ENCODE measurements at places on chromosomes 12 and 14.

- no peak for DNase-seq
Observed at GRCh38 chr14:63387711-63388110, 69.0 kb upstream of the GPHB5 start.

GRCh38 chr14:36647824-36648753, 13.6 kb upstream of the PAX9 start:
- DNase-seq = no peak

- DNase-seq = no peak
Observed at GRCh38 chr12:51528852-51529650, 62.0 kb upstream of the SCN8A start.

- no peak for DNase-seq
Observed at GRCh38 chr12:76860256-76860655, 18.6 kb downstream of the CSRP2 start.

DNA sequence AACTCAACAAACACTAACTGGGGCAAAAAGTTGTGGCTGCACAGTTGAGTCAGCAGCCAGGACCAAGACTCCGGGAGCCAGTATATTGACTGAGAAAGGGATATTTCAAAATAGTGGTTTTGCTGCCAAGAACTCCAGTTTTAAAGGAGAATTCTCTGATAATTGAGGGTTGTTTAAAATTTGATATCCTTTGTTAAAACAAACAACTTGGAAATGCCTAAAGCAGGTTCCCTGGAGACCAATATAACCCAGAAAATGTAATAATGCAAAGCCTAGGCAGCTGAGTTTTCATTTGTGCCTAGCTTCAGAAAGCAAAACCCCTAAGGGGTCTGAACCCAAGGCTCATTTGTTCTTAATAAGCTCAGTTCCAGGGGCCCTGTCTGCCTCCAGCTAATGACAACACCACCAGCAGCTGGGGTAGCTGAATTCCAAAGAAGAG, 311.7 kb upstream of the CCDC196 start:
- DNase-seq = no peak

DNA sequence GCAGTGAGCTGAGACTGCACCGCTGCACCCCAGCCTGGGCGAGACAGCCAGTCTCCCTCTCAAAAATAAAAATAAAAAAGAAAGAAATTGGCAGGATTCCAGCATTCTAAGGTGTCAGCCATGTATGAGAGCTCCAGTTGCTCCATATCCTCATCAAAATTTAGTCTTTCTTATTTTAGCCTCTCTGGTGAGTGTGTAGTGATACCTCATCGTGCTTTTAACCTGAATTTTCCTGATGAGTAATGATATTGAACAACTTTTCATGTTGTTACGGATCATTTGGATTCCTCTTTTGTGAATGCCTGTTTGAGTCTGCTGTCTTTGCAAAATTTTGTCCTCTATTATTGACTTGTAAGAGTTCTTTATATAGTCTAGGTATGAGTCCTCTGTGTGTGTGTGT, 28.5 kb downstream of the CCDC60 start:
- DNase-seq = no peak

DNA sequence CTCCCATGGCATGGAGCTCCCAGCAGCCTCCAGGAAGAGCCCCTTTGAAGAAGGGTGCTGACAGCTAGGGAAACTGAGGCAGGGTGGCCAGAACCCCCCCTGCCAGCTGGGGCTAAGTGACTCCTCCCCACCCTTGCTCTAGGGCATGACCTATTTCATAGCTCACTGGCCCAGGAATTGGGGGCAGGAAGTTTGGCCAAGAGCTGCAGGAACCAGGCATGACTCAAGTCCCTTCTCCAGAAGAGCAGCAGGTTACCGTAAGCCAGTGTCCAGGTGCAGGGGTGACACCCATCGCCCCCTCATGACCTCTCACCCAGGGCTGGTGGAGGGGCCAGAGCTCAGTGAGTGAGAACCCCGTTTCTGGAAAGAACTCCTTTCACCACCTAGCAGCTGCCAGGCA, 1.9 kb downstream of the RASAL1 start:
- DNase-seq = no peak

GRCh38 chr12:57080855-57081254, 2.3 kb upstream of the NEMP1 start:
- no peak for DNase-seq

DNA sequence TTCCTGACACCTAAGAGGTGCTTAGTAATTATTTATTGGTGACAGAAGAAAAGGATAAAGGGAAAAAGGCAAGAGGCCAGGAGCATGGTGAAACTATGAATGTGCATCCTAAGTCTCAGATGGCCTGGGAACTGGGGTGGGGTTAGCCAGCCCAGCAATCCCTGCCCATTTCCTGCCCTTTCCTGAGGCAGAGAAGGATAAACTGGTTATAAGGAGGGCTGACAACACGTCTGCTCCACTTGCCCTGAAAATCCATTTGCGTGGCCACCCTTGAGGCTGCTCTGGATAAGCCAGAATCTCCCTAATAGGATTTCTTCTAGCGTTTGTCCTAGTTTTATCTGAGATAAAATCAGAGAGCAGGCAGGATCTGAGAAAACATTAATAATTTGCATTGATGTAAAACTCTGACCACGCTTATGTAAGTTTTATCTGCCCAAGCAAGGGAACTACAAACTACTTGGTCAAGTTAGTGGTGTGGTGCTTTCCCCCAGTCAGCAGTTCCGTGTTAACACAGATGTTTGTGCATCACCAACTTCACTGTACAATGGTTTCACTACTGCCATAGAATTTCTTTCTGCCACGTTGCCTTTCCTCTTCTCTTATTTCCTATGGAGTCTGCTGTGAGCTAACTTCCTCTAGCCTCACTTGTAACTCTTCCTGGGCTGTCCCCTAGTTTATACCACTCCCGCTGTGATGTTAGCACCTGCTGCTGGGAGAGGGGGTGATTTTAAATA, 392.7 kb downstream of the RPS29 start:
- DNase-seq = no peak

DNA sequence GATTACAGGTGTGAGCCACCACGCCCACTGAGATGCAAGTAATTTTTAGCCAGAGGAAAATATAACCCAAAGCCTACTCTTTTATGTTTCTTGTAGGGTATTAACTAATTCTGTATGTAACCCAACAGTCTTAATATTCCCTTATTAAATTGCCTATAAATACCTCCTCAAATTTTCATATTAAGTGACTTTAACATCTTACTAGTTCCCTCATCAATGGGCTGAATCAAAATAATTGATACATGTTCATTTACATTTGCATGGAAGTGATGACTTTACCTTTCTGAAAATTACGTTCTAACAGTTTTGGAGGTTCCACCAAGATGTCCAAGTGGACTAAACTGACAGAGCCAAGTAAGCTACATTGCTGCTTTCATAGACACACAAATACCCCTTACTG, 3.1 kb downstream of the SOS2 start:
- no peak for DNase-seq

- DNase-seq = no peak
Observed at GRCh38 chr14:74198441-74199234, 40.6 kb upstream of the VSX2 start.

GRCh38 chr14:89268514-89268913, 148.5 kb downstream of the FOXN3 start:
- DNase-seq = no peak

- no peak for DNase-seq
Observed at GRCh38 chr14:63896278-63896720, 43.5 kb downstream of the SYNE2 start.

DNA sequence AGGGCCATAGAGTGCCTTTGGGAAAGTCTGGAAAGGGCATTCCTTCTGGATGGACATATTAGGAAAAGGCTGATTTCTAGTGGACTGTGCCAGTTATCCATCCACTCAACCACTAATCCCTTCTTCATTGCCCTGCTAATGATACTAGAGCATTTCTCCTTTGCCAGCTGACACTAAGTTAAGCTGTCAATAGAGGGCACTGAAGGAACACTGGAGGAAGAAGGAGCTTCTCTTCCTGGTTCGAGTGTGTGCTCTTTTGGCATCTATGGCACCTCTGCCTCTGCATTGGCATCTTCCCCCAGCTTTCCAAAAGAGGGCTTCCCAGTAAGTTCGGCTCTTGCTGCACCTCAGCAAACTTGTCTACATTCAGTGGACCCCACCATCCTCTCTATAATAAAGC, 165.4 kb downstream of the DERA start:
- DNase-seq = no peak

DNA sequence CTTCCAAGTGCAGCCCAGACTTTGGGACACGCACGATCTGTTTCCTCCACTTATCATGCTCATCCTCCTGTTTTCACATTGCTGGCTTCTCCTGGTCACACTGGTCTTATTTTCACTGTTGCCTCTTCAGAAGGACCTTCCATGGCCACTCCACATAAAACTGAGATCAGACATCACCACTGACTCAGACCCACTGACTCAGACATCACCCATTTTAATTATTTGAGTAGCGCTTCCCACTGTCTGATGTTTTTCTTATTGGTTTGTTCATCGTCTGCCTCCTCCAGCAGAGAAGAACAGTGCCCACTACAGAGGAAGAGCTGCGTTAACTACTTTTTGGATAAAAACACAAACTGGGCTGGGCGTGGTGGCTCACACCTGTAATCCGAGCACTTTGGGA, 270.5 kb upstream of the PWP1 start:
- no peak for DNase-seq

- DNase-seq = no peak
Observed at GRCh38 chr12:13075786-13076570, 27.5 kb downstream of the GSG1 start.

- DNase-seq = no peak
Observed at GRCh38 chr14:88914956-88915355, 90.5 kb downstream of the TTC8 start.

- DNase-seq = no peak
Observed at GRCh38 chr12:97173688-97174410, 266.8 kb downstream of the NEDD1 start.

DNA sequence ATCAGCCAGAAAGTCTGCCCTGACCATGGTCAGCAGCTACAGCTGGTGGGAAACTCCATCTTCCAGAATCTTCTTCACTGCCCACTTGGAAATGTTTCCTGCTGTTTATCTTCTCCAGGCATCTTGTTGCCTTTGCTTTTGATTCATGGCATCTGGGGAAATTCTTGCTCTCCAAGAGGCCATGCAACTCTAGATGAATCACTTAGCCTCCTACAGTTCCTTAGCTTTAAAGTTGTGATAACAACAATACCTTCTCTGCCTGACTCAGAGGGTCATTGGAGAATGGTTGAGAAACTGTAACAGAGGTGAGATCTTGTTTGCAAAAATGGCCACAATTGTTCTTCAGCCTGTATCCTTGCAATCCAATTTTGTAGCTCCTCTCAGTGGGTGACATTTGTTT, 121.0 kb upstream of the VRK1 start:
- DNase-seq = no peak

- no peak for DNase-seq
Observed at GRCh38 chr12:2334271-2334670, 281.5 kb downstream of the CACNA1C start.

DNA sequence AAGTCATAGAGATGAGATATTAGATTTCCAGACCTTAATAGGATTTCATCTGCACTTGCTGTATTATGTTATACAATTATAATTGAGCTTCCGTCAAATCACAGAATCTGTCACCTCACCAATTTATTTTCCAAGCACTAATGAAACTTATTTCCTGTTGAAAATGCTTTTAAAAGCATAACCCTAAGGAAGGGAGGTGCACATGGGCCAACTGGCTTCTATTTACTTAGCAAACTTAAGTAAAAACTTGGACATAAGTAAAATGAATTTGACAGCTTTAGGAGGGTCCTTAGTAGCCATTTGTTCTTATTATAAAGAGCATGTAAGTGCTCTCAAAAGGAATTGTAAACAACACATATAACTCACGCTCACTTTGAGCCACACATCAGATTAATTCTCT, 462.2 kb upstream of the TMPO start:
- no peak for DNase-seq

DNA sequence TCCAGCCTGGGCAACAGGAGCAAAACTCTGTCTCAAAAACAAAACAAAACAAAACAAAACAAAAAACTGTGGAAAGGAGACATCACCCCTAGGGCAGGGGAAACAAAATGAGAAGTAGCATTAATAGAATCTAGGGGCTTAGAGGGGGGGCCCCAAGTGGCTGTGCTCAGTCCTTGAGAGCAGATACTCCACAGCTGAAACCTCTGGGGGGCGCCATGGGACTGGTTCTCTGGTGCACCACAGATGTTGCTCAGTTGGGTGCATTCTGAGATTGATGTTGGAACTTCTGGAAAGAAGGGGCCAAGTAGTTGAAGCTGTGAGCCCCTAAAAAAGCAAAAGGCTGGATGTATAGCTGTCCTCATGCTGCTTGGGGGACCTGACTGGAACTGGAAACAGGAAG, 11.8 kb upstream of the SYNE2 start:
- peak; percentile 34 for DNase-seq

DNA sequence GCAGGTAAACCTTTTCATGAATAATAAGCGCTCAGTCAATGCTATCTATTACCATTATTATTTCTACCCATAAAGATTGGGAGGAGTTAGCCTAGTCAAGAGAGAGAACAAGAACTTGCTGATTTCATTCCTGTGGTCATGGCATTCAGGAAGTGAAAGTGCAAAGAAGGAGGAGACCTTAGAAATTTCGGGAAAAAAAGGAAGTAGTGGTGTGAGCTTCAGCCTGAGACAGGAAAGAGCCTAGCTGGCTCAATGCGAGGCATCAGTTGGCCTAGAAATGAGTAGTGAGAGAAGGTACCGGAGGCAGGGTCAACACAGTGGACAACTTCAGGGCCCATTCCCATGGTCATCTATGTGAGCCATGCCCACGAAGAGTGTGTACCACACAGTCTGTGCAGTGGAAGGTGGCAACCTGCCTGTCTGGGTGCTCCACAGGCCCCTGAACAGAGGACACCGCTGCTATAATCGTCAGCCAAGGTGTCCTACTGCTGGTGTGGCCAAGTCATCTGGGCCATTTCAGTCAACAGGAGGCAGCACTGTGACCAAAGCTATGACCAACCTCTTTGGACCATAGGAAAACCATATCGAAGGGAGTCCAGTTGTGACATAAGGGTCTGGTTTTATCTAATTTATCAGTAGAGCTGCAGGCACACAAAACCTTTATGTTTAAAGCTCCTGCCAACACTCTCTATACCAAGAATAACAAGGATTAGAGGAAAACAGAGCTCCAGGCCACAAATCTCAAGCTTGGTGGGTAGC, 16.2 kb upstream of the STON2 start:
- no peak for DNase-seq

- no peak for DNase-seq
Observed at GRCh38 chr12:51349026-51349425, 2.5 kb upstream of the CELA1 start.

All from stimulated activated CD8-positive, alpha-beta memory T cell treated with anti-CD3 and anti-CD28 coated beads, Interleukin-4, amount 100 ng/mL, for 1 hour (primary cell).